Caki2 (cell line): ENCODE measurements at places on chromosomes 12 and 14. TPM values are rescaled to one million over a fixed set of nuclear protein-coding genes. Genes with fewer than 3 reads are reported as not detected.

Gene AVPR1A
- not detected in 2 replicates for total RNA-seq

Gene SERPINA12
- total RNA-seq: not detected in 2 replicates

DNA sequence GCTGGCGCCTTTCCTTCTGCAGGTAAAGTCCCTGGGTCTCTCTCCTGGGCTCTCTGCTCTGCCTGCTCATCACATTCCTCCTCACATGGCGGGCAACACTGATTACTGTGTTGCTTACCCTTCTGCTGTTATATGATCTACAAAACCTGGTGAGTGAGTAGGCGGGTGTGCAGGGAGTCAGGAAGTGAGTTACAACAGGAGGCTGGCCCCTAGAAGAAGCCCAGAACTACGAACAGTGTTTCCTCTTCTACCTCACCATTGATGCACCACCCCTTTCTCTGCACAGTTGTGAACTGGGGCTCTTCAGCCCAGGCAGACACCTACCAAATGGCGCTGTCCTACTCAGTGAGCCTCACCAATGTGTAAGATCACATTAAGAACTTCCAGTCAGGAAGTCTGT is 4.9 kb upstream of the KLHL33 start:
- DNase-seq: no peak

DNA sequence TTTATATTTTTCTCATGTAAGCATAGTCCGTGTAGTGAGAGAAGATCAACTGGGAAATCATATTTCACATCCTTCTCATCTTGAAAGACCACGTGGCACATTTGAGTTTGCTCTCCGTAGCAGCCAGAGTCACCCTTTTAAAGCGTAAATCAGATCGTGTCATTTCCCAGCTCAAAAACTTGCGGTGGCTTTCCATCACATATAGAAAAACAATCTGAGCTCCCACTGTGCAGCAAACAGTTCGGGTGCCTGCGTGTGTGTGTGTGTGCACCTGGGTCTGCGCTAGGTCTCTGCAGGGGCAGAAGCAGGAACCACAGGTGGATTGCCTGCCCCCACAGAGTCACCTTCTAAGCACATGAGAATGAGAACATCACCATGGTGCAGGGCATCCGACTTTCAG is 338.2 kb downstream of the TRHDE start:
- DNase-seq: no peak

GRCh38 chr12:25200703-25201102 is 5.7 kb downstream of the ETFRF1 start:
- DNase-seq: no peak

DNA sequence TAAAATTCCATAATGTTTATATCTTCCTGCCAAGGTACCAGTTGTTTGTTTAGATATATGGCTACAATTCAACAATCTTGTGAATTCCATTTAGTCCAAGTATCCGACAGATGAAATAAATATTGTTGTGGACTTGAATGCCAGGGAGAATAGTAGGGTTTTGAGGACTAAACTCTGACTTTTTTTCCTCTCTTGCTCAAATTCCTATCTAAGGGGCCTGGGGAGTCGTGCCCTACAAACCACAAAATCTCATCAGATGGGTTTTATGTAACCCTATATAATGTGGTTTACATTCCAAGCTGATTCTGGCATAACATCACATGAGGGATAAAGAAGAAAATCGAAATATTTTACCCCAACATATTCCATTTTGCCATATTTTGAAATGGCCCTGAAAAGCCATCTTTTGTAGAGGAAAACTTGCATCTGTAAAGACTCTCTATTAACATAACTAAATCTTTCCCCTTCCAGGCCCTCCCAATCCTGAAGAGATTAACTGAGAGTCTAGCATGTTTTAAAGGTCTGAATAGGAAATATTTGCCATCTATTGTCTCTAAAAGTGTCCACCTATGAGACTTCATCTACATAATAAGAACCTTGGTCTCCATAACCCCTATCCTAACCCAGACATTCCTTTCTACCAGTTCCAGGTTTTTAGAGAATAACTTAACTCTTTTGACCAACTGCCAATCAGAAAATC is 184.7 kb upstream of the KITLG start:
- no peak for DNase-seq

DNA sequence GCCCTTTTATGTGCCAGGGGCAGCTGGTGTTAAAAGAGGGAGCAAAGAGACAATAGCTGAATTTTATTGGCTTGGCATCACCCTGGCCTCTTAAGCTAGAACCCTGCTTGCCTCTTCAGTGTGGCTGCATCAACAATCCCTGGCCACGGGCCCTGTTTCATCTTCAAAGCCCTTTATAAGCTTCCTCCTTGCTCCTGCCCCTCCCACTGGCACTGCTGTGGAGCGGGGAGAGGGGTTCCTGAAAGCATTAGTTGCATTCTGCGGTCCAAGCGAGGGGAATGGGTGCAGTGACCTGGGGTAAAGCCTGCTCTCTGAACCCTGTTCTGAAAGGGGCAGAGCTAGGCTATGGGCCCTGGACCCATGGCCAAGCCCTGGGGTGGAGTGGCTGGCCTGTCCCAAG is 220 bp upstream of the KRT83 start:
- DNase-seq: no peak

- no peak for DNase-seq
These were observed 7.5 kb downstream of the MAP3K9 start for GRCh38 chr14:70801836-70802235.

Gene OR6C3
- total RNA-seq: not detected in 2 replicates

GRCh38 chr12:64991121-64991611 is 129.9 kb downstream of the WIF1 start:
- DNase-seq: no peak

DNA sequence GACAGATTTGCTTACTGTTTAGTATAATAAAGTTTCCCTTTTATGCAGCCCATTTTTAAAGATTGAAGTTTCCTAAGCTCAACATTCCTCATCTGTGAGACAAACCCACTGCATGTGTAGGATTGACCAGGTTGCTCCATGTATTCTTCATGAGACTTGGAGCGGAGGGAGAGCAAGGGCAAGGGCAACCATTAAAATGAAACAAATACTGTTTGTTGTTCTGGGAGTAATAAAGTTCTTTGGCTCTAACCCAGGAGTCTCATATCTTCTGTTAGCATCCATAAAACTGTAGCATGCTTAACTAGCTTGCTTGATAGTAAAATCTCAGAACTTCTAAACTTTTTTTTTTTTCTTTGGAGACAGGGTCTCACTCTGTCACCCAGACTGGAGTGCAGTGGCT is 74.2 kb downstream of the NTS start:
- no peak for DNase-seq

GRCh38 chr14:103002578-103003350 is 54.6 kb downstream of the CDC42BPB start:
- DNase-seq: no peak

DNA sequence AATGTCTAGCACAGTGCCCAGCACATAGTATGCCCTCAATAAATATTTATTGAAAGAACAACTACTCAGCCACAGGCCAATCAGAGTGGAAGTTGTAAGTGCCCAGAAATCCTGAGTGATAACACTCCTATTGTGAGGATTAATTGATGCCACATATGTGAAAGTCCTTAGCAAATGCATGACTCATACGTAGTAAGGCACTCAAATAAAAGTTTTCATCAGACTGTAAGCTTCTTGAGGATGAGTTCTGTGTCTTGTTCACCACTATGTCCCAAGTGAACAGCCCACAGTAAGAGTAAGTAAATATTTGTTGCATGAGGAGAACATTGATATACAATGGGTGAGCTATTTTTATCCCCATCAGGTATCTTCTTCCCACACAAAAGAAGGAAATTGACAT is 24.7 kb upstream of the ANO6 start:
- no peak for DNase-seq

DNA sequence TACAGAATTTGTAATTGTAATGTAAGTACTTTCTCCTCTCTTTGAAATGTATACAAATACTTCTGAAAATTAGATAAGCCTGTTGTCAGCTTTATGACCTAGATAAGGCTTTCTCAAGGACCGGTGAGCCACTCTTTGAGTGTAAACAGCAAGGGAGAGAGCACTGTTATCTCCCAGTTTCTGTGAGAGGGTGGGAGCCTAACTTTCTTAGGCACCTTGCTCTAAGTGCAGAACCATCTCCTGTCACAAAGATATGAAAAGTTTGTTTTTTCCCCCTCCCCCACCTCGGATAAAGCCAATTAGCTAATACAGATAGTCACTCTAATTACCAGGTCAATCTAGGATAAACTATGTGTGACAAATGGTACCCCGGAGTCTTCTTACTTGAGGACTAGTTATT is 35.8 kb downstream of the CAPS2 start:
- no peak for DNase-seq

- no peak for DNase-seq
These were observed 1001.8 kb downstream of the BCL11B start for GRCh38 chr14:98270201-98270600.

DNA sequence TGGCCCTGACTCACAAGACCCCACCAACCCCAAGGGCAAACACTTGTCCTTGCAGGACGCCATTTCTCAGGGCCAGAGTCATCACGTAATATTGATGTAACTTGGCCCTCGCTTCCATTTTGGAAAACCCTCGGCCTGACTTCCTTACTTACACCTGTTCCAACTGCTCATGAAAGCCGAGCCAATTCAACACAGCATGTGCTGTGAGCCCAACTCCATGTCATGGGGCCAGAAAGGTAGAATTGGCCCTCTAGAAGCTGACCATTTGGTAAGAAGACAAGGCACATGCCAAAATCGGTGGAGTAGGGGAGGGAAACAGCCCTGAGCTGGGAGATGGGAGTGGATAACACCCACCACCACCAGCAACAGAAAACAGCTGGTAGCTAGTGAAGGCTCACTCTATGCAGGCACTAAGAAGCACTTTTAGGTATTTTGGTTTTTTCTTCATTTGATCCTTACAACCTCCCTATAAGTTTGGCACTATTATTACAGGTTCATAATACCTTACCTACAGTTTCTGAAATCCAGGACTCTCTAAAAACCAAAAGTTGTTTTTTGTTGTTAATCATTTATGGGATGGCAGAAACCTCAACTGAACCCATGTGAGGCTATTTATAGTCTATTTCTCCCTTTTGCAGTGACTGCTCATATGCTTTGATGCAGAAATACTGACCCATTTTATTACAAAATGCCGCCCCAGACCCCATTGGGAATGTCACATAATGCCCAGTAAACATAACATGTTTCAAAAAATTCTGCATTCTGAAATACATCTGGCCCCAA is 6.5 kb downstream of the TTC7B start:
- no peak for DNase-seq

GRCh38 chr12:24681570-24681969 is 267.3 kb downstream of the BCAT1 start:
- no peak for DNase-seq

- no peak for DNase-seq
These were observed 7.6 kb upstream of the IFI27 start for GRCh38 chr14:94102768-94103482.

GRCh38 chr14:51821822-51822221 is 38.6 kb upstream of the GNG2 start:
- no peak for DNase-seq

DNA sequence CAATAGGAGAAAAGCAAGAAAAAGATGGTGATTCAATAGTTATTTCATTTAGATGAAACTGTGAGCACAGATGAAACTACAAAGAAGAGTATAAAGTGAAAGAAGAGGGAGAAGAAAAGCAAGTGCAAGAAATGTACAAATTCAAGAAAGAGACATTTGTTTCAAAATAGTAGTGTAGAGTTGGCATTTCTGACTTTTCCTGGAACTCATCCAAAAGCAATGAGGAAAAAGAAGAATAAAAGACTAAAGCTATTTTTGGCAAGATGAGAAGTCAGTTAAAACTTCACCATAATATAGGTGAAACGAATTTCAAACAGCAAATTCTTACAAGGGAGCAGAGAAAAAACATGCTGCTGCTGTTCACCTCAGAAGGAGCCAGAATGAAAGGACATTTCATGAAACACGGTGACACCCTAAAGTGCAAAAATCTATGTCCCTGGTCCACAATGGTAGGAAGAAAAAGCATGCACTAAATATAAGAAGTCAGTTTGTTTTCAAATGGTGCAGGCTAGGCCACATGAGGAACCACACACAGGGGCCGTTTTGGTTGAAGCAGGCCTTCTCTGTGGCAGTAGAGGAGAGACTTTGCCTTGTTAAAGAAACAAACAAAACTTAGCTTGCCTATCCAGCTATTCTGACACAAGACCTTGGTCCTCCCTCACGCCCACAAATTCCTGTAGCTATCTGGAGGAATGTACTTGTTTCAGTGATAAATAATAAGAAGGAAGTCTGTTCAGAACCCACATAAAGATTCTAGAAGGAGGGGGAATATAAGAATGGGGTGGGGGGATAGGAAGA is 11.1 kb upstream of the CMAS start:
- DNase-seq: no peak

Gene USP44
- total RNA-seq: not detected in 2 replicates

DNA sequence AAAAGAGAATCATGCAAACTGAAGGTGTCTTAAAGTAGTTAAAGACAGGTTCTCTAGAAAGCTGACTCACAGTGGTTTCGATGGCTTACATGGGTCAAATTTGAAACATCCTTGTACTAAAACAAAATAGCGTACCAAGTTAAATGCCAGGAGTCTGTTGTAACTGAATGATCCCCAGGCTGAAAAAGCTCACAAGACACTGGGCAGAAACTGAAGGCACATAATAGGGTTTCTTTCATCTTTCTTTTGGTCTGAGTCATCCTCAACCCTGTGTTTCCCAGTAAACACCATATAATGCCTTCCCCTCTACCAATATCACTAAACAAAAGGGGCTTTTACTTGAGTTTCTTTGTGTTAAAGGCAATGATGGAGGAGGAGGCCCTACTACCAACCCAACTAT is 12.8 kb downstream of the ZFYVE1 start:
- no peak for DNase-seq

GRCh38 chr14:49893309-49894213 is 679 bp downstream of the ARF6 start:
- DNase-seq: peak; percentile 61

- no peak for DNase-seq
These were observed 4.8 kb downstream of the DGKA start for GRCh38 chr12:55935738-55936151.

DNA sequence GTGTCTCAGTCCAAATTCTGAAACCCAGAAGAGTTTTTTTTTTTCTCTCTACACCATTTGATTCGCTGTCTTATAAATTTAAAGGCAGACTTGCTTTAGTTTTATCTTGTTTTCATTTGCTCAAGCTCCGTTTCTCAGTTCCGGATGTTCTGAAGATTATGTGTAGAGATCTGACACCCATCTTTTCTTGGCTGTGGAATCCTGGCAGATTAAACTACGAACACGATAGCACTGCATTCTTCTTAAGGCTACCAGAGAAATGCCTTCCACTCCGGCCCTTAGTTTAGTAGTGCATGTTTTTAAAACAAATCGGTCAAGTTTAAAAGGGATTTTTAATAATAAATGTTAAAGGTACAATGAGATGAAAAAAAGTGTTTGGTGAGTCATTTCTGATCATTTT is 106.4 kb downstream of the LMO3 start:
- no peak for DNase-seq

Gene CCDC196
- total RNA-seq: not detected in 2 replicates

DNA sequence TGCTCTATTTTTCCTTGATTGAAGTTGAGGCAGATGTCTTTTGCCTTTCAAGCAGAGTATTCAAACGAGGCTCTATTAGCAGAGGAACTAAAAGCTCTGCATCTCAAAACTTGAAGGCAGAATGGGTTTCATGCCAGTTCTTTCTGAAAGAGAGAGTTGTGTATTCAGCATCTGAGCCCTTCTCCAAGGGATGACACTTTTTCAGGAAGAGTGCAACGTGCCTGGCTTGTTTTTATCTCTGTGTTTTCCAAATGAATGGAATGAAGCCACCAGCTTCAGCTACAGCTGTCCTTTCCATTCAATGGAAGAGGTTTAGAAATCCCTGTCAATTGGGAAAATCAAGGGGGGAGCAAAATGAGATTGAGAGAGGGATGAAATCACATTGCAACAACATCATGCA is 14.6 kb downstream of the BEST3 start:
- DNase-seq: no peak
